ENCODE measurements at places on chromosomes 7 and 10.

DNA sequence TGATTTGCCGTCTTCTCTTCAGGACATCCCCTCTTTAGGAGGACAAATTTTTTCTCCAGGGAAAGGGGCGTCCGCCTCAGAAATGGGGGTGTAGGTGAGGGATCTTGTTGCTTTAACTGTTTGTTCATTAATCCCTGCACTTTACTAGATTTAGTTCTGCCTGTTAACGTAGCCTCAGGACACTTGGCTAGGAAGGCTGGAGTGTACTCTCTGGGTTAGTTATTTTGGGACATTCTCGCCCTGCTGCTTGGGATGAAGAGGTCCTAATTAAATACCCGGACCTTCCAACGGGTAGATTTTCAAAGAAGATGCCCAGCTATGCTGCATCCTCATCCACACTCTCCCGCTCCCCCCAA is 552 bp upstream of the ZNF365 start:
- DNase-seq: no peak
- no peaks in the 10 kb centered on the region for H3K4me1 ChIP-seq
- H3K27me3 ChIP-seq: peaks cover 6% of the 10 kb centered on the region
- H3K4me3 ChIP-seq: peak overlapping the region; percentile 83
- H3K27ac ChIP-seq: no peak overlapping the region

- H3K27ac ChIP-seq: no peak overlapping the region
- no peaks in the 10 kb centered on the region for H3K27me3 ChIP-seq
- no peaks in the 10 kb centered on the region for H3K36me3 ChIP-seq
- no peak overlapping the region for H3K4me3 ChIP-seq
- H3K4me1 ChIP-seq: no peaks in the 10 kb centered on the region
- no peak for DNase-seq
Measured at GRCh38 chr7:73612598-73613269, 11.6 kb downstream of the MLXIPL start.

DNA sequence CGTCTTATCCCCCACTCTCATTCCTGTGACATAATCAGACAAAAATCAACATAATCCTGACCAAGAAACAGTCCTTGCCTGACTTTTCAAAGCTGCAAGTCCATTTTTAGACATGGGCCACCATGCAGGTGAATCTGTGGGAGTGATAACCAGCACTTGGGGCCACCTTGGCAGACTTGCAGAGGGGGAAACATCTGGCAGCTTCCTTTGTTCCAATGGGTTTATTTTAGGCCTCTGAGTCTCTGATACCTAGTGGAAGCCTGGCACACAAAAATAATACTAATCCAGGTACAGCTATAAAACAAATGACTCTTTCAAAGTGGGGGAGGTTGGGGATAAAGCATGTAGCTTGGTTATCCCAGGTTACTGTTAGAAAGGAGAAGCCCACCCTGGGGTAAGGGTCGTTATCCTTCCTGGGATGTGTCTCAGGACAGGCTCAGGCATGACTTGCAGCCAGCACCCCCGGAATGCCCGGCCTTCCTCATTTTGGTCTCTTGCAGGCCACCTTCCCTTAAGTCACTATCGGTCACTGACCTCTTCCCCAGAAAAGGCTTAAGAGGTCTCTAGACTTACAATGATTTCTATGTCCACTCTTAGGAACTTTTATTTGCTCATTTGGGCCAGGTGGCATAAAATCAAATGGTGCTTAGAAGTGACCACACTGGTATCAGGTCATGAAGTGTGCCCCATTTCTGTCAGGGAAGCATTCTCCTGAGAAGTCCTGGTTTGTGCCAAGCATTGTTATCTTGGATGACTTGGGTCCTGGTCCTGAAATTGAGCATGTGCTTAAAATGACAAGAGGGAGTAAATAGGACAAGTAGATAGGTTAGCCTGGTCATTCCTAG is 37.6 kb downstream of the EEPD1 start:
- no peaks in the 10 kb centered on the region for H3K4me1 ChIP-seq
- H3K36me3 ChIP-seq: no peaks in the 10 kb centered on the region
- H3K4me3 ChIP-seq: no peak overlapping the region
- no peak for DNase-seq

DNA sequence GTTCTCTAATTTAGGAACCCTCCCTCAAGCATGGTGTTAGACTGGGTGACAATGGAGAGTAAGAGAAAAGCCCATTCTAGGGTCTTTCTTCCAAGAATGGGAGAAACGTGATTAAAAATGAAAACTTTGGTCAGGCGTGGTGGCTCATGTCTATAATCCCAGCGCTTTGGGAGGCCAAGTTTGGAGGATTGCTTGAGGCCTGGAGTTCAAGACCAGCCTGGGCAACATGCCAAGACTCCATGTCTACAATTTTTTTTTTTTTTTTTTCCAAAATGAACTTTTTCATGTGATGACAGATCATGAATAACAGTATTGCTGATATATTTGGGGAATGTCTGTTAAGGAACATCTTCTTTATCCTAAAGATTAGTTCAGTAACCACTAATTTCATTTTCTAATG is 194.6 kb downstream of the MLLT10 start:
- no peak overlapping the region for H3K4me3 ChIP-seq
- H3K27ac ChIP-seq: no peak overlapping the region
- H3K27me3 ChIP-seq: no peaks in the 10 kb centered on the region
- peaks cover 3% of the 10 kb centered on the region for H3K4me1 ChIP-seq
- DNase-seq: no peak

- no peaks in the 10 kb centered on the region for H3K36me3 ChIP-seq
- no peak for DNase-seq
- no peak overlapping the region for H3K4me3 ChIP-seq
- no peak overlapping the region for H3K27ac ChIP-seq
- H3K27me3 ChIP-seq: no peaks in the 10 kb centered on the region
- H3K4me1 ChIP-seq: no peaks in the 10 kb centered on the region
Measured at GRCh38 chr7:99794585-99795502, 10.9 kb upstream of the CYP3A4 start.

- DNase-seq: no peak
- H3K4me1 ChIP-seq: no peaks in the 10 kb centered on the region
- no peak within 1 kb of the TSS for H3K27ac ChIP-seq
- H3K27me3 ChIP-seq: no peaks in the 10 kb centered on the region
Measured at GRCh38 chr7:150514748-150515222, at the start of gene GIMAP7. TSS of gene GIMAP7 (plus strand) at chr7:150514872. CDS start at chr7:150519975, 5,103 bp downstream.

DNA sequence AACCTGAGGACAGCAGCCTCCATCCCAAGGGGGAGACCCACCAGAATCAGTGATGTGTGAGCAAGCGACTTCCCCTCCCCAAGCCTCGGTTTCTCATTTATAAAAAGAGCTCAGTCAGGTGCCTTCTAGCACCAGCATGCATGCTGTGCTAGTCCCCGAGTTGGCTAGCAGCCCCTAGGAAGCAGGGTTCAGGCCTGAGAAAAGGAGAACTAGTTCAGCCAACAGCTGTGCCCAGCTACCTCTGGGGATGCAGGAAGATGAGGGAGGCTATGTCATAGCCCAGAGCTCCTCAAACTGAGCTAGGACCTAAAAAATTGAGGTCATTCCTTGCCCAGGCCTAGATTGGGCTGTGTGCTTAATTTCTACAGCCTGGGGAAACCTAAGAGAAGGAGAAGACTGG is 13.7 kb downstream of the DRGX start:
- no peaks in the 10 kb centered on the region for H3K36me3 ChIP-seq
- no peak overlapping the region for H3K4me3 ChIP-seq
- H3K4me1 ChIP-seq: no peaks in the 10 kb centered on the region
- no peak overlapping the region for H3K27ac ChIP-seq
- H3K27me3 ChIP-seq: no peaks in the 10 kb centered on the region

- H3K36me3 ChIP-seq: peaks cover 13% of the 10 kb centered on the region
- no peak overlapping the region for H3K27ac ChIP-seq
- no peak for DNase-seq
- no peaks in the 10 kb centered on the region for H3K27me3 ChIP-seq
- no peaks in the 10 kb centered on the region for H3K4me1 ChIP-seq
Measured at GRCh38 chr10:42654419-42654818, 16.0 kb upstream of the ZNF33B start.

DNA sequence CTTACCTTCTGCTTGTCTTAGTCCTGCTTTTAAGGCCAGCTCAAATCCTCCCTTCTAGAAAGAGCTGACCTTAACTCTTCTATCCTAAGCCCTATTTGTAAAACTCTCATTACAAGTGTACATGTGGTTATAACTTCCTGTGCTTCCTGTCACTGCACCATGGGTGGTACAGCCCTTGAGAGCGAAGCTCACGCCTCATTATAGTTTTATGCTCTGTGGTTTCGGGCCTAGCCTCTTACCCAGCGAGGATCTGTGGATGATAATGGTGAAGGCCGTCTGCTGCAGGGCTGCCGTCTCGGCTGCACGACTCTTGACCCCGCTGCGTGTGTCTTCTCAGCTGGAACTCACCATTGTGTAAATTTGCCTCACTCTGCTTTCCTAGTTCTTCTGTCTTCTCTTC is 74.6 kb downstream of the CUL1 start:
- H3K4me3 ChIP-seq: no peak overlapping the region
- peaks cover 59% of the 10 kb centered on the region for H3K36me3 ChIP-seq
- DNase-seq: no peak
- H3K27me3 ChIP-seq: no peaks in the 10 kb centered on the region

GRCh38 chr7:117892821-117893220 is 19.6 kb upstream of the CTTNBP2 start:
- no peak overlapping the region for H3K4me3 ChIP-seq
- H3K27me3 ChIP-seq: no peaks in the 10 kb centered on the region
- H3K4me1 ChIP-seq: peaks cover 3% of the 10 kb centered on the region
- no peak for DNase-seq
- H3K36me3 ChIP-seq: no peaks in the 10 kb centered on the region

GRCh38 chr7:99141841-99142726 is 1.8 kb downstream of the SMURF1 start:
- H3K27ac ChIP-seq: peak overlapping the region; percentile 57
- H3K4me3 ChIP-seq: peak overlapping the region; percentile 69
- H3K36me3 ChIP-seq: peaks cover 5% of the 10 kb centered on the region
- no peaks in the 10 kb centered on the region for H3K27me3 ChIP-seq
- 0 out of 2 replicates have a peak, but pooled peaks cover 1% of the 10 kb centered on the region for H3K4me1 ChIP-seq

DNA sequence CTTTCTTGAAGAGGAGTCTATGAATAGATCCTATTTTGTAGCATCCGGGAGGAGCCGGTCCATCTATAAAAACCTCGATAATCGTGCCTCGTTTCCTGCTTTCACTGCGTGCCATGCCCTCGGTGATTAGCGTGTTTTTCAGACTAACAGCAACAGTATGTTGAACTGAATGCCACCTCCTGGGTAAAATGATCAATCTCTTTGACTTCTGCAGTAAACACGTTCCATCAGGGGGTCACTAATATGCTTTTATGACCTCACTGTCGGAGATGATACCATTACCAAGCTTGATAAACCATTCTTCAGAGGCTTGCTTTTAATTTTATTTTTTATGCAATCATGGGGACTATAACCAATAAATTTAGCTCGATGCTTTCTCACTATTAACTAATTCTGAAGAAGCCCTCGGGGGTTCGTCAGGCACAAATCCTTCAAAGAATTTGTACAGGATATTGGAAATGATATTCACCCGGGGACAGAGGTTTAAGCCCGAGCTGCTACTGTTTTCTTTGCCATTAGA is 228.3 kb downstream of the ADARB2 start:
- H3K27ac ChIP-seq: no peak overlapping the region
- no peak overlapping the region for H3K4me3 ChIP-seq
- peaks cover 1% of the 10 kb centered on the region for H3K36me3 ChIP-seq
- DNase-seq: no peak
- H3K4me1 ChIP-seq: no peaks in the 10 kb centered on the region

GRCh38 chr7:123876557-123877256 is 31.7 kb downstream of the HYAL4 start:
- H3K4me3 ChIP-seq: no peak overlapping the region
- no peaks in the 10 kb centered on the region for H3K36me3 ChIP-seq
- no peaks in the 10 kb centered on the region for H3K4me1 ChIP-seq
- no peak for DNase-seq
- H3K27ac ChIP-seq: no peak overlapping the region
- no peaks in the 10 kb centered on the region for H3K27me3 ChIP-seq

DNA sequence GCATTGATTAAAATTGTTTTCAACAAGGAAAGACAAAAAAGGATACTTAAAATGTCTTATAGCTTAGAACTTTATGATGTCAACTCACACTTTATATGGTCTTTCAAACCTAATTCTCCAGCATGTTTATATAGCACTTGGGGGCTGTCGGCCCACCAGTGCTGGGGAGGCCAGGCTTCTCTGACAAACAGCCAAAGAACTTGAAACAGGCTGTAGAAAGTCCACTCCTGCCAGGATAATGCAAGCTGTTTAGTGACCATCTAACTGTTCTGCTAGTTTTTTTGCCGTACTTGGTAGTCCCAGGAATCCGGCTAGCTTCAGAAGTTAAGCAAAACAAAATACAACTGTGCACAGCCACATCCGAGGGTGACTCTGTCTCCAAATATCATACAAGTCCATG is 13.6 kb upstream of the SOSTDC1 start:
- H3K4me3 ChIP-seq: no peak overlapping the region
- no peaks in the 10 kb centered on the region for H3K36me3 ChIP-seq

DNA sequence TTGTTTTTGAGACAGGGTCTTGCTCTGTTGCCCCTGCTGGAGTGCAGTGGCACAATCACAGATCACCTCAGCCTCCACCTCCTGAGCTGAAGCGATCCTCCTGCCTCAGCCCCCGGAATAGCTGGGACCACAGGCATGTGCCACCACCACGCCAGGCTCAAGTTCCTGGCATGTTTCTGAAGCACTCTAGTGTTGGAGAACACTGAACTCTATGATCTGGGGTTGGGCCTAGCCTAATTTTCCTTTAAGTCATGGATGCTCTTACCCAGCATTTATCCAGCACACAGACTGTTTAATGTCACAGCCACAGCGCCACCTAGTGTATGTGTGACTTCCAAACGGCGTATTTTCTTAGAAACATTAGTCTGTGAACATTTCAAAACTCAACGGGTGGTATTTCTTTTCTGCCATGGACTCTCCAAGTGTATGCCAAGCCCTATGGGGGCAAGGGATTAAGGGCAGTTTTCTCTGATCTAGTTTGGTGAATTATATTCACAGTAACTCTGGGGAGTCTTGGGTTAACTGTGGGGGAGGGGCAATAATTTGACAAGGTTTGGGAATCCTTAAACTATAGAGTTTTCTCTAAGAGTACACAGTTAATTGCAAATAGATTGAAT is 91.8 kb downstream of the CREM start:
- no peak overlapping the region for H3K4me3 ChIP-seq
- H3K4me1 ChIP-seq: no peaks in the 10 kb centered on the region

DNA sequence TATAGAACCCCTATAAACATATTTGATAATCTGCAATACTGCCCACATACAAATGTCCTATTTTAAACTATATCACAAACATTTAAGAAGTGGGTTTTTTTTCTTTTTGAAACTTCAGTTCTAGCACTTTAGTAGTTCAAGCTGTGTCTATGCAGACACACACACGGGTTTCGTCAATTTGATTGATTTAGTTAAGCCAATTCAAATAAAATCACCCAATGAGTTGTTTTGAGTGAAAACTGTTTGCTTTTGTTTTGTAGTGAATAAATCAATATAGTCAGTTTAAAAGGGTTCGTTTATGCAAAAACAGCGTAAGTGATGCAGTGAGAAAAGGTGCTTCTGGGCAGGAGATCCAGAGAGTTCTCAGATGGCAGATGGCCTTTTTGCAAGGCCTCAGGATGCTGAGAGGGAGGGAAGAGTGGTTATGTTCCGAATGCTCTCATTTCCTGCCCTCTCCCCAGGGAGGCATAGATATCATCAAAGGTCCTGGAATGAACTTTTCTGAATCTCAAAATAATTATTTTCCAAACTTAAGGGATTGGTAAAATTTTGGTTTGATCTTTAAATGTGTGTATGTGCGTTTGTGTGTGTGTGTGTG is 102.7 kb downstream of the AGMO start:
- H3K4me3 ChIP-seq: no peak overlapping the region
- H3K4me1 ChIP-seq: no peaks in the 10 kb centered on the region
- DNase-seq: no peak
- H3K27ac ChIP-seq: no peak overlapping the region

Data from H9 (cell line).